Activated T-helper 1 cell treated with anti-CD3 and anti-CD28 coated beads, Interleukin-2, amount 50 U/mL, for 16 hours (primary cell): ENCODE measurements at places on chromosomes 6 and 20.

DNA sequence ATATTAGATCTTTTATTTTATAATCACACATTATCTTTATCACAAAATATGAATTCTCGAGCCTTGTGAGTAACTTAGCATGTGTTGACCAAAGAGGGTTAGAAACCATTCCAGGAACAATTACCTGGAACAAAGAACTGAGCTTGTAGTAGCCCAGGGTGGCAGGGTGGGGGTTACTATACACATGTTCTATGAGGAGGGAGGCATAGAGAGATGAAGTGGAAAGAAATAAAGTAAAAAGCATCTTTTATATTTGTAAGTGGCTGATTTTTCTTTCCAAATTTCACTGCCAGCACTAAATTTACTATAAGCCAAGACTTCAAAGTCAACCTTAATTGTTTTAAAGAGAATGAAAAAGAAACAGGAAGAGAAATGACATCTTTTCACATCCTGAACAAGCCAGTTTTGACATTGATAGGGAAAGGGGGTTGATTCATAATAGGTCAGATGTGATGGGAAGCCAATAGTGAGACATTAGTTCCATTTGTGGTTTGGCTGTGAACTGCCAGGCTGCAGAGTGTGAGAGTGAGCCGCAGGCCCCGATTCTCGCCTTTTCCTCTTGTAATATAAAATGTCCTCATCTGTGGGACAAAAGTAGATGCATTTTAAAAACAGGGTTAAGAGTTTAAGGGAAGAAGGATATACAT, 52.7 kb upstream of the MYB start:
- DNase-seq = no peak

DNA sequence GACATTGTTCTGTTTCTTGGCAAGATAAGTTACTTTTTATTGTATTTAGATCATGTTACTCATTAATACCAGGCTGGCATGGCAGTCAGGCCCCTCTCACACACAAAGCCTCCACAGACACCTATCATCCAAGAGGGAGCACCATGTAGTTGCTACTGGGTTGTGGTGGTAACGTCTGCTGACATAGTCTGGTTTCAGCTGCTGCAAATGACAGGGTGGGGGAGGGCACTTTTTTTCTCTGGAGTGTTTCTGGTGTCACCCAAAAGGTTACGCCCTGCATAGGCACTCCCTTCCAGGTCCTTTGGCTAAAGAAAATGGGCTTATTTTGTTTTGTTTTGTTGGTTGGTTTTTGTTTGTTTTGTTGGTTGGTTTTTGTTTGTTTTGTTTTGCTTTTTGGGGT, 236.4 kb upstream of the RIMS1 start:
- no peak for DNase-seq

- DNase-seq = no peak
Measured at GRCh38 chr20:6651016-6651415, 116.5 kb upstream of the BMP2 start.

- DNase-seq = no peak
Measured at GRCh38 chr6:151609146-151609902, 115.5 kb downstream of the CCDC170 start.

- no peak for DNase-seq
Measured at GRCh38 chr20:5369629-5370028, 52.9 kb upstream of the PROKR2 start.

DNA sequence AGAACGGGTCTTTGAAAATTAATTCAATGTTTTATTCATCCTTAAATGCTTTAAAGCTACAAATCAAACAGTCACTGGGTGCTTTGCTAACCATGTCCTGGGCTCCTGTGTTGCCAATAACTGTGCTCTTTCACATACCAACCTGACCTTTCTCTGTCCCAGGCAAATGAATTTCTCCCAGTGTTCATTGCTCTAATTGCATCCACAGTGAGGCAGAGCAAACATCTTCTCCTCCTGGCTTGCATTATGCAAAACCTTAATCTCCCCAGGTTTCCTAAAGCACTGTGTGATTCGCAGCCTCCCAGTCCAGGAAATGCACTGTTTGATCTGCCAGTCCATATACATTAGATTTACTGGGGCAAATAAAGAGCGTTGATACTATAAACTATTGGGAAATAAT, 219.0 kb downstream of the PREX1 start:
- DNase-seq = no peak

- no peak for DNase-seq
Measured at GRCh38 chr6:109389650-109390274, 7.5 kb upstream of the CD164 start.

DNA sequence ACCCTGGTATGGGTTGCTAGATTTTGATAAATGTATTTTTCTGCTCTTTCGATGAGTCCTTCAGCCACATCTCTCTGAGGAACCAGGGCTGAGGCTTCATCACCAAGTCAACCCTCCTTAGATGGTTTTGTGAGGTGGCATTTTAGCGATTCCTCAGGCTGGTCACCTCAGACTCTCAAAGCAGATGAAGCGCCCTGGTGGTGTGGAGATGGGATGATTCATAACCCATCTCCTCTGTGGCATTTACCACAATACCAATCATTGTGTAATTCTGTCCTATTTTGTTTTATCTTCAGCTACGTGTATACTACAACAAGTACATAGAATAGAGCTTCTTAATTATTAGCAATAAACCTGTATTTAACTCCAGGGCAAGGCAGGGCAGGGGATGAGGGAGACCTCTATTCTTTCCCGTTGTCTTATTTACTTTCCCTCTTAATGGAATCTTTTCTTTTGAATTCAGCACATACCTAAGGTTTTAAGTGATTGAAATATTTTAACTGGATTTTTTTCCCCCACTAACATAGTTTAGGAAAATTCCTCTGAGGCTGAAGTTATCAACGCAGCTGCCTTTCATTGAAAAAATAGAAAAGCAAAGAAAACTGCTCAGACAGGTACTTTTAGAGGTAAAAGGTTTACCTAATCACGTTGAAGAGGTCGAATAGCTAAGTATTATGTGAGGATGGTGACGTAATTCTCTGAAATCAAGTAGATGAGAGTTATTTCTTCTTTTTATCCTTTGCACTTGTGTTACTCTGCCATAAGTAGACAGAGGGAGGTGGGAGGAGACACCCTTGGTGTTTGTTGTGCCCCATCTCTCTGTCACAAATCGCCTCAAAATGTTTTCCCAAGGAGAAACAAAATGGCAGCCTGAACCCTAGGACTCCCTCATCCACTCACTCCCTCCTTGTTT, 57.4 kb upstream of the EDN3 start:
- DNase-seq = no peak

DNA sequence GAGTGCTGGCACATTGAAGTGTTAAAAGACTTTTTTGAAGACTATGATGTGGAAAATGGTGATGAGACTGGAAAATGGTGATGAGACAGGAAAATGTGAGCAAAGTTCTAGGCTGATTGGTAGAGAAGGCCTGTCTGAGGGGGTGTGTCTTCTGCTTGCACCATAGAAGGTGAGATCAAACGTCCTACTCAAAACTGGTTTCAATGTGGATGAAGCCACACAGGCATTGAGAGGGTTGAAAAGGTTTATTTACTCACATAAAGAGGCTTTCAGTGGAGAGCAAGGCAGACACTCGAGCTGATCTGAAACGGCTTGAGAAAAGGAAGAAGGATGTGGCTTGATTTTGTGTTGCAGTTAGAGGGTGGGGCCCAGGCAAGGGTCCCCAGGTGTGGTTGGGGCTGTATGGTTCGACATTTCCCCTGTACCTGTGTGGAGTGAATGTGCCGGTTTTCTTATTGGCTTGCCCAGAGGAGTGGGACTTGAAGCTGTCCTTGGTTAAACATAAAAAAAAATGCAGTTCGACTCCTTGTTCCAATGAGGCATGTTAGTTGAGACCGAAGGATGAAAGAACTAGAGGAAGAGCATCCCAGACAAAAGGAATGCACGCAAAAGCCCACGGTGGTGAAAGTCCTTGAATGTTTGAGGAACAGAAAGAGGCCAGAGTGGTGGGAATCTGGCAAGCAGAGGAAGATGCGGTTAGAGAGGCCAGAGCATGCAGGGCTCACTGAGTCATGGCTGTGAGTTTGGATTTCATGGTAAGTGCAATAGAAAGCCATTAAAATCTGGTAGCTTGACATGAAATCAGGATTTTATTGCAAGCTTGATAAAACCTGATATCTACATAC, 172.3 kb downstream of the EPM2A start:
- DNase-seq = no peak

DNA sequence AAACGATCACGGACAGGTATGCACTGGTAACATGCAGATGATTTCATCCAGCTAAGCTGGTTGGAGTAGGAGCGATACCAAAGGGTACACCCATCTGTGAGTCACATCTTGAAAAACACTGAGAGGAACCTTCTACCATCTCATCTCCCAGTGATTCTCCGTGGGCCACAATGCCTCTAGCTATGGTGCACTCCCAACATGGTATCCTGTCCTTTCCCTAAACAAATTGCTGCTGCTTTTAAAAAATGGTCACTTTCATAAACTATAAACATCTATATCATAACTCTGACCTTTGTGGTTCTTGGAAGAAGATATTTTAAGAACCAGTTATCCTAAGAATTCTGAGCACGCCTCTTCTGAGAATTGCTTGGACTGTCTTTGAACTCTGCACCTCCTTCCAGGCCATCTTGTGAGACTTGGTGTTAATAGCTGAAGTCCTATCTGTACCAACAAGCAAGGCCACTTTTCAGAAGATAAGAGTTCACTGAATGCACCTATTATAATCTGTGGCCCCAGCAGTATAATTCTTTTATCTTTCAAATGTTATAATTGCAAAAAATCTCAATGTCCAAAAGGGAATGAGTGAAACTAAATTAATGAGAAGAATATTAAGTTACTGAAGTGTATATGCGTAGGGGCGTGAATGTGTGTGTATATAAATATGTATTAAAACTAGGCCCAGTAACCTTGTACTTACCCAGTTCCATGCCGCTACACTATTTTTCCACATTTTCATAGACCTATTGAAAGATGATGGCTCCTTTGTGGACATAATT, 70.5 kb upstream of the TPD52L1 start:
- DNase-seq = no peak

GRCh38 chr6:110315207-110315868, 42.8 kb downstream of the METTL24 start:
- no peak for DNase-seq

GRCh38 chr6:124356811-124357210, 553.1 kb downstream of the NKAIN2 start:
- no peak for DNase-seq

- no peak for DNase-seq
Measured at GRCh38 chr20:61119794-61120410, 132.2 kb upstream of the CDH4 start.

- DNase-seq = no peak
Measured at GRCh38 chr6:57257911-57258541, 35.9 kb upstream of the RAB23 start.

DNA sequence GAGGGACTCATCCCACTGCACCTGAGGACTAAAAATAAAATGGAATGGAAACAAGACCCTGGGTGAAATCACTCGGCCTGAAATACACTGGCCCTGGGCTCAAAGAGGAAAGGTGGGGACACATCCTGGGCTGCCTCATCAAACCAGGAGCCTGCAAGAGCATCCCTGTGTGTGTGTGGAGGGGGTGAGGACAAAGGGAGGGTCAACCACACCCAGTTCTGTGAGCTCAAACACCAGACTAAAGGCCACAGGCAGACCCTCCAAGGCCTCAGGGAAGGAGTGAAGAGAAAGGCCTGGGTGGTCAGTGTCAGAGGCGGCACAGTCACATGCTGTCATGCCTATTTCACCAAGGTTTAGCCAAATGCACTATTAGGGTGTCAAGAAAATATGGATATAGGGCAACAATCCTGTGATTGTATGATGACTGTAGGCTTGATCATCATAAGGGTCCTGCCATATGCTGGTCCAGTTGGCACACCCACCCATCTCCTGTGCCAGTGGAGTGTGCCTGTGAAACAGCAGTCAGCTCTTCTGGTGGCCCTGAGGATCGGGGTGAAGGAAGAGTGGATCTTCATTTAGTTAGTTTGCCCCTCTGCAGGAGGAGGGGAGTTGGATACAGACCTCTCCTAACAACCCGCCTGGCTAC, 28.9 kb downstream of the SRSF3 start:
- no peak for DNase-seq

DNA sequence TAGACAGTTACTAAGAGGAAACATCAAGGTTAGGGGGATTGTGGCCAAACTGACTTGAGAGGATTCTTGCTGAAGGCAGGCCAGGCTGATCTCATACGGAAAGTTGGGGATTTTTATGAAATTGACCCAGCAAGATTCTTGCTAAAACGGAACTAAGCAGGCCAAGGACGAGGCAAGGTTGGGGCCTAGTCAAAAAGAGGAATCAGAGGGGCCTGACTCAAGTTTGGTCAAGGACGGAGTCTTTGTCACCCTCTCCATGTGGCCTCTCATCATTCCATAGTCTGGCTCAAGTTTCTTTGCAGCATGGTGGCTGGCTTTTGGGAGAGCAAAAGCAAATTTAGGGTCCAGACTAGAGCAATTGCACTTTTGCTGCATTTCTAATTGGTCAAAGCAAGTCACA, 7.9 kb upstream of the HECA start:
- no peak for DNase-seq

DNA sequence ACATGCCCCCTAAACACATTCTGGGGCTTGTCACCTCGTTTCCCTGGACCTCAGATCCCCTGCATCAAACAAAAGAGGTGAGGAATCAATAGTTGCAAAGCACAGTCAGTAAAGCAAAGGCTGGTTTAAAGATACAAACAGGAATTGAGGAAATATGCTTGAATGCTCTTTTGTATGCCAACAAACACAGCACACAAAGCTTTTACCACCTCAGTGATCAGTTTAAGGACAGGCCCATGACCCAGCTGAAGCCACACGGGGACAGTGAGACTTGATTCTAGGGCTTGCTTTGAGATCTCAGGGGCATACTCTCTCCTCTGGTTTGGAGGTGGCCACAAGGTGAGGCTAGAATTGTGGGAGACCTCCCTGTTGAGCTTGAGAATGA, 182.9 kb upstream of the CST7 start:
- DNase-seq = no peak

DNA sequence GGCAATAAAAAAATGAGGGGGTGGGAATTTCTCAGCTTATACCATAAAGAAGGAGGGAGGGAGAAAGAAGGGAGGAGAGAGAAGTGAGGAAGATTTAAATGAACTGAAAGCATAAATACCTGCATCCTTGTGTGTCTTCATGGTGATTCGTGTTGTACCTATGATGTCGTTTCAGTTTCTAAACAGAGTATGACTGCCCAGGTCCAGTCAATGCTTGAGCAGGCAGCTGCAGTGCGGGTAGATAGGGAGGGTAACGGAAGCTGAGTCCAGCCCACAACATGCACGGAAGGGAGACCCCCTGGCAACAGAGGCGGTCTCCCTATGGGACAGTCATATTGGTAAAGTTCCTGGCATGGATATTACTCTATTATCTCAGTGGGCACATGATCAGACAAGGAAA, 184.5 kb downstream of the KIF16B start:
- DNase-seq = no peak

DNA sequence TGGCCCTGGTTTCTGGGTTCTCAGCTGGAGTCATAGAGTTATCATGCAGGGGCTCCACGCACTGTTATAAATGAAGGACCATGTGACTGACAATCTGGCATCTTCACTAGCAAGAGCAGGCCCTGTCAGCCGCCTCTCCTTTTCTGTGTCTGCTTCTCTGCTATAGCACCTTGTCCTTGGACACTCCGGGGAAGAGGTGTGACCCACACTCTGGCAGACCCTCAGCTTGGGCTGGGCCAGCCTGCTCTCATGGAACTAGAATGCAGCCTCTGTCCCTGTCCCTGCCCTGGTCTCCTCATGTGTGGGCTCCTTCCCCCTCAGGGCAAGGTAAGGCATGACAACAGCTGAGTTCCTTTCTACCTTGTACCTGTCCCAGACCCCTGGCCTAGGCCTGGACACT, 10.9 kb upstream of the FANCE start:
- no peak for DNase-seq
